ENCODE measurements at places on chromosomes 3 and 15.

DNA sequence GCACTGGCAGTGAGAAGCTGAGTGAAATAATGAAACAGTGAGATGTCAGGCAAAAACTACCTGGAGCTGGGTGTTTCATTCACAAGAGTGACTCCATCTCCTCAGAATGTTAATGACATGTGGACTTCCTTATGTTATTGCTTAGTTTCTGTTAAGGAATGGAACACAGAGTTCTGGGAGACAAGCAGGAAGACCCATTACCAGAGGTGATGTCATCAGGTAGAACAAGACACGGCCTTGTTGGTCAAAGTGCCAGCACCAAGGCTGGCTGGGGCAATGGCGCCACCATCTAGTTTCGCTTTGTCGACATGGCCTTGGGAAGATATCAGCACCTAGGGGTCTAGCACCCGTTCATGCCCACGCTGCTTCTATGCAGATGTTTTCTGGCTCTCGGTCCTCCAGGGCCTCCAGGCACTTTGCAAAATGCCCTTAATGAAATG lies 252.2 kb downstream of the FAM43A start:
- DNase-seq = no peak

GRCh38 chr3:183554377-183554776 lies 1.1 kb downstream of the KLHL6 start:
- DNase-seq = no peak

DNA sequence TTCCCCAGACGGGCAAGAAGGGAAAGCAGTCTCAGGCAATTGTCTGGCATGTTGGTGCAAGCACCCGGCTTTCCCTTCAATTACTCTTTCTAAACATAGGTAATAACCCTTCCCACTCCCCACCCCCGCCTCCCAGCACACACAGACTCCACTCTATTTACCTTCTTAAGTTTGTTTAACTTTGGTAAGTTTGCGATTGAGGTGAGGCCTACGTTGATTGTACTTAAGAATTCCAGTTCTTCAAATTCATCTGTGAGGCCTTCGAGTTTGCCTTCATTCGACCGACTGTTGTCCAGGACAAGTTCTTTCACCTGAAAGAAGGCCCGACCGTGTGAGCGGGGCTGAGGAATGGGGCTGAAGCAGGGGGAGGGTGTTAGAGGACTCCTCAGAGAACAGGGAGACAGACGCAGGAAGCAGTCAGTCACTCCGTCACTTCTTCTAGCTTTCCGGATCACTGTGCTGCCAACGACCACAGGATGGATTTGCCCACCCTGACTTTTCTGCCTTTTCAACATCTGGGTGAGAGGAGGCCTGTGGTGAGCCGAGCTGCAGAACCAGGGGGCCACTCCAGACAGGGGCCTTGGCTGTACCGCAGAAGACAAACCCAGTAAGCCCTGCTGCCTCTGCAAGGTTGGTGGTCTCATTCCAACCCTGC lies 33.0 kb downstream of the ANP32A start:
- DNase-seq = no peak

GRCh38 chr3:78588906-78589621 lies 1178.7 kb downstream of the ROBO1 start:
- no peak for DNase-seq

- DNase-seq = peak; percentile 18
Measured at GRCh38 chr3:172102123-172102882, 62.9 kb downstream of the FNDC3B start.

DNA sequence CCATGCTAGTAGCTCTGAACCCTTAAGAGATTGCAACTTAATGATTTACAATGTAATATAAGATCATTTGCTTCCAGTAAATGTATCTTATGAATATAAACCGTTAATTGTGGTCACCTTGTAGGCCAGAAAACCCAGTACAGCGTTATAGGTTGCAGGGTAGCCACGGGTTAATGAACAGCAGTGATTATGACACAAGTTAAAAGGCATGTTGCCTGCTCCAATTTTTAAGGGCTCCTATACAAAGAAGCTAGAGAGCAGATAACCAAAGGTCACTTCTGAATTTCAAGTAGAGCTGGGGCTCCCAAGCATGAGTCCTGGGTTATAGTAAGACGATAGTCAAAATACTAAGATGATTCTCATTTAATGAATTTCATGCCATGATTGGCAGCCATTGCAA lies 13.5 kb downstream of the GUCA1C start:
- DNase-seq = no peak

DNA sequence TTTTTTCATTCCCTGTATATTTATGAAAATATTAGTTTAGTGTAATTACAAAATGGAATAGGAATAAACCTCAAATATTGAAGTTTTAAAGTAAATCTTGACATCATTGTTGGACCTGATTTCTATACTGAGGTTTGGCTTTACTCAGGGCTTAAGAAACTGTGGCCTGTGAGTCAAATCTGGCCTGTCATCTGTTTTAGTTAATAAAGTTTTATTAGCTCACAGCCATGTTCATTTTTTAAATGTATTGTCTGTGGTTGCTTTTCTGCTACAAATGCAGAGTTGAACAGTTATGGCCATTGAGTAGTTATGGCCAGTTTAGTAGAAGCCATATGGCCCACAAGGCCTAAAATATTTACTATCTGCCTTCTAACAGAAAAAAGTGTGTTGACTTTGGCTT lies 80.7 kb downstream of the DIPK2A start:
- DNase-seq = no peak

- DNase-seq = no peak
Measured at GRCh38 chr3:142609136-142609535, 12.9 kb downstream of the PLS1 start.

- no peak for DNase-seq
Measured at GRCh38 chr3:47646362-47646761, 67.7 kb upstream of the CSPG5 start.

GRCh38 chr3:170751083-170751898 lies 118.7 kb downstream of the RPL22L1 start:
- no peak for DNase-seq

- DNase-seq = no peak
Measured at GRCh38 chr3:179811321-179812095, 158.7 kb downstream of the USP13 start.

- DNase-seq = no peak
Measured at GRCh38 chr3:101890716-101891115, 41.4 kb downstream of the NFKBIZ start.

DNA sequence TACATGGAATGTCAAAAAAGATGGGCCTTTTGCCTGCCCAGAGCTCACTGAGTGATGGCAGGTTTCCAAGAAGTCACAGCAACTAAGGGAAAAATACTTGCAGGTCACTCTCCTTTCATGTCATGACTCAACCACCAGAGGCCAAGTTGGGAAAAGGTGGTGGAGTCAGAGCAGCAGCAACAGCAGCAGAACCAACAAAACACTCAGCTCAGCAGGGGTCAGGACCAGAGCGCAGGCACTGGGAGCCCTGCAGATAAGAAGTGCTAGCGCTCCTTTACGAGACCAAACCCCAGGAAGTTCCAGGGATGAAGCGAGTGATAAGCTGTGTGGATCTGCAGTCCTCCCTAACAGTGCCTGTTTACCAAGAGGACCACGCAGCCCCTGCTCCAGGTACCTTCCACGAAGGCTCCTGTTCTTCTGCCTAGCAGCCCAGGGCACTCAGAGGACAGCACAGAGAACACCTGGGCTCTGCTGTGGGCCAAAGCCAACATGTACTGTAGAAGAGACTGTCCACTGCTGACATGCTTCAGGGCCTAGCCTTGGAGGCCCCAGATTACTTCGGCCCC lies 26.0 kb downstream of the POC1A start:
- no peak for DNase-seq

DNA sequence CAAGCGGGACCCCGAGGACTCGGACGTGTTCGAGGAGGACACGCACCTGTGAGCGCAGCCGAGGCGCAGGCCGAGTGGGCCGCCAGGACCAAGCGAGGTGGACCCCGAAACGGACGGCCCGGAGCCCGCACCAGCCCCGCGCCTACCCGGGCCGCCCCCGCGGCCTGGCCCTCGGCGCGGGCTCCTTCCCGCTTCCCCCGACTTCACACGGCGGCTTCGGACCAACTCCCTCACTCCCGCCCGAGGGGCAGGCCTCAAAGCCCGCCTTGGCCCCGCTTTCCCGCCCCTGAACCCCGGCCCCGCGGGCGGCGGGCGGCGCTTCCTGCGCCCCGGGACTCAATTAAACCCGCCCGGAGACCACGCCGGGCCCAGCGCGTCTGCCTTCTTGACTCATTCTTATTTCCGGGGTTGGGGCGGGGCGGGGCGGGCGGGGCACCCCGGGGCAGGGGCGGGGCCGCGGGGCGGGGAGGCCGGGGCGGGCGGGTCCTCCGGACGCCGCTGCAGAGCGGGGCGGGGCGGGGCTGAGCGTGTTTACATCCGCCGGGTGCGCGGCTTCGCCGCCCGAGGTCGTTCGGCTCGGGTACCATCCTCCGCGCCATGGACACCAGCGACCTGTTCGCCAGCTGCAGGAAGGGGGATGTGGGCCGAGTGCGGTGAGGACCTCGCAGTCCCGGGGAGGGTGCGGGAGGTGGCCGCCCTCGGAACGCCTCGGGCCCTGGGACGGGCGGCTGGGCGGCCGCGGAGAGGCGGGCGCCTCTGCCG lies at the start of gene ABTB1:
Gene ABTB1, plus strand, starts transcription at position 524 of the 762 bp plus-strand sequence. Its CDS starts 74 bp downstream, at position 598.
- peak; percentile 75 for DNase-seq

DNA sequence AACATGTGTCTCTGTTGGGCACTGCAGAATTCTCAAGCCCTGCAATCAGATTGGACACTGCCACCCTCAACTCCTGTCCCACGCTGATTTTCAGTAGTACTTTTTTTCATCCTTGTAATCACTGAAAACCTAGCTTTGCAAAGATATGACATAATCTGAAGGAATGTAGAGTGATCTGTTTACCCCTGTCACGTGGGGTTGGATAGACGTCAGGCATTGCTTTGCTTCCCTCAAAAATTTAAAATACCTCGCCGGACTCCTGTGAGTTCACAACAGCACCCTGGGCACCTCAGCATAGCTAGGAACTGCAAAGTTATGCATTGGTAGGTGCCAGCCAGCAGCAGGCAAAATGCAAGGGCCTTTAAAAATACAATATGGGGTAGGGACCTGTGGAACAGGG lies 71.1 kb upstream of the OXTR start:
- DNase-seq = no peak

DNA sequence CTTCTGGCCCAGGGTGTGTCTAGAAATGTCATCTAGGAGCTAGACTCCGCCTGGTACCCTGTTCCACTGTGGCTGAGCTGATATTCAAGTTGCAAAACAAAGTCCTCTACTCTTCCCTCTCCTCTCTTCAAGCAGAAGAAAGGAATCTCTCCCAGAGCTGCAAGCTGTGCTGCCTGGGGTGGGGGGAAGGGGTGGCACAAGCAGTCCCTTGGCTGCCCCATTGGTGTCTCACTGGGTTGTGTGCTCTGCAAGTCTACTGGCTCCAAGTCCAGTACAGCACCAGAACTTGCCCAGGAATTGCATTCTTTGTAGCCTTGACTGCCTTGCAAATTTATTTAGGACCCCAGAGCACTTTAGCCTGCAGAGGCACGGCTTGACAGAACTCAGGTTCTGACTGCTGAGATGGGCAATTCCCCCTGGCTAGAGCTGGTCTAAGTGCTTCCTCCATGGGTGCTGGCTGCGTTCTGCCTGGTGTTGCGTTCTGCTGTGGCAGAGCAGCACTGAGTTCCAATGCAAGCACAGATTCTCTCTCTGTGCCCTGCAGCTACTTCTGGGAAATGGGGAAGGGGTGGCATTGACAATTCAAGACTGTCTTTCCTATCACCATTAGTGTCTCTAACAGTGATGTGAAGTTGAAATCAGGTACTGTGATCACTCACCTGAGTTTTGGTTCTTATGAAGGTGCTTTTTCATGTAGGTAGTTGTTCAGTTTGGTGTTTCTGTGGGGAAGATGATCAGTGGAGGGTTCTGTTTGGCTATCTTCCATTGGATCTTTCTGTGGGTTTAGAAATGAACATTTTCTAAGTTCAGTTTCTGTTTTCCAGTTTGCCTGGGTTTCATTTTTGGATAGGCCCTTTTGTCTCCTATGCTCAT lies 39.5 kb downstream of the OXSR1 start:
- no peak for DNase-seq

DNA sequence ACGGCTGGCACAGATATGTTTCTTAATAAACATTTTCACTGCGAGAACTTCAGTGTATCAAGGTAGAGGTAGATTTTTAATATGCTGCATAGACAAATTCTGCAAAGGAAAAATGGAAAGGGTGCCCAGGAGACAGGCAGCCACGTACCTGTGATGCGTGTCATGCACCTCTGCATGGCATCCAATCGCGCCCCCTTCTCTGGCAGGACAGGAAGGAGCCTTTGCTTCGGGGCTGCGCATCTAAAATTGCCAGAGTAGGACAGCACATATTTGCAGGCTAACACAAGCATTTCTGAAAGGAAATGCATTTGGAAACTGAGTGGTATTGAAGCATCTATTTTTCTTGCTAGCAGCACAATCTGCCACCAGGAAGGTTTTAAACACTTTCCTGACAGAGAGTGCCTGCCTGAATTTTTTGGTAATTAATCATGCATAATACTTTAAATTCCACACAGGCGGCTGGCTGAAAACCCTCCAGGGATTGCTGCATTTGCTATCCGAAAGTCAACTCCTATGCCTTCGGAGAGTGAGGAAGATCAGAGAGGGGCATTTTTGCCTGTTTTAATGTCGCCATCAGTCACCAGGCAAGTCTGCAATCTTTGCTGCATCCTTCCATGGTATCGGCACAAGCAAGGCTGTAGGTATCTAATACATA lies 165.1 kb upstream of the ATP10A start:
- no peak for DNase-seq

DNA sequence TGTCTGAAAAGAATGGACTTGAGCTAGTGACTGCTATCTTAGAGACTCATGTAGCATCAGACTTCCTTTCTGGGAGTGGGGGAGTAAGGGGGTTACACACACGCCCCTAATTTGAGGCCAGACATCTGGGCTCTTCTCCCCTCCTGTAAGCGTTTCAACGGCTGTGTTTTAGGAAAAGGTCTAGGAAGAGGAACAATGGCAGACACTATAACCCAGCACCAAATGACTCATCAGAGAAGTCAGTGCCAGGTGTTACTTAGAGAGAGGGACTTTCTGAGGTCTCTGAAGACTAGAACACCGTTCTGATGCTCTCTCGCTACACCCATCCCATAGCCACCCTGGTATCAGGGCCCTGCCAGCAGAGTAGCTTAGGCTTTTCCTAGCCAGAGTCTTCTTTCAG lies 65.5 kb downstream of the SSUH2 start:
- no peak for DNase-seq

DNA sequence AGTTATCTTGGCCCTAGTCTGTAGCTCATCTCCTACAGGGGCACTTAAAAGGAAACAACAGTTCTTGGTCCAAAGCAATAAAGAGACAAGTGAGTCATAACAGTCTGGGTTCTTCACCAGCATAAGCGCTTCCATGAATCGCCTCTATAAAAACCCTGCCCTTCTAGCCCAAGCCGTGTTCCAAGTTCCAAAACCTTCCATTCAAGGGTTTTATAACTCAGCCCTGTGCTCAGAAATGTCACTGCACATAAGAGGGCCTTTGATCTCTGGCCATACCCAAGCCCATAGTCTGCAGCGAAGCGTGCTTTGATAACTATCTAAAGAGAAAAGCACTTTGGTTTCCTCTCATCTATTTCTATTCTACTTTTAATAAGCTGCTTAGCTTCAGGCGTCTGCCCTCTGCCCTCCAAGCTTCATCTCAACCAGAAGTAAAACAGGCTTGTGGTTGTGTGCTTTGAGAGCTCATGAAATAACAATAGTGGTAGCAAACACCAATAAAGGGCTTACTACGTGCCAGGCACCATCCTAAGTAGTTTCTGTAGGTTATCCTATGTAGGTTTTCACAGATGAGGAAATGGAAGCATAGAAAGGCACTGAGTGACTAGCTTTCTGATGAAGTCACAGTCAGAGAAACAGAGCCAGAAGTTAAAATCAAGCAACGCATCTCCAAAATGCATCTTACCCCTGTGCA lies 64.0 kb upstream of the AKAP13 start:
- no peak for DNase-seq

All from stimulated activated CD8-positive, alpha-beta memory T cell treated with anti-CD3 and anti-CD28 coated beads, Interleukin-4, amount 100 ng/mL, for 4 hours (primary cell).